ENCODE measurements at places on chromosomes 5 and 9.
A peak's percentile ranks its signal among the peaks of the same experiment; 100 is the strongest.

DNA sequence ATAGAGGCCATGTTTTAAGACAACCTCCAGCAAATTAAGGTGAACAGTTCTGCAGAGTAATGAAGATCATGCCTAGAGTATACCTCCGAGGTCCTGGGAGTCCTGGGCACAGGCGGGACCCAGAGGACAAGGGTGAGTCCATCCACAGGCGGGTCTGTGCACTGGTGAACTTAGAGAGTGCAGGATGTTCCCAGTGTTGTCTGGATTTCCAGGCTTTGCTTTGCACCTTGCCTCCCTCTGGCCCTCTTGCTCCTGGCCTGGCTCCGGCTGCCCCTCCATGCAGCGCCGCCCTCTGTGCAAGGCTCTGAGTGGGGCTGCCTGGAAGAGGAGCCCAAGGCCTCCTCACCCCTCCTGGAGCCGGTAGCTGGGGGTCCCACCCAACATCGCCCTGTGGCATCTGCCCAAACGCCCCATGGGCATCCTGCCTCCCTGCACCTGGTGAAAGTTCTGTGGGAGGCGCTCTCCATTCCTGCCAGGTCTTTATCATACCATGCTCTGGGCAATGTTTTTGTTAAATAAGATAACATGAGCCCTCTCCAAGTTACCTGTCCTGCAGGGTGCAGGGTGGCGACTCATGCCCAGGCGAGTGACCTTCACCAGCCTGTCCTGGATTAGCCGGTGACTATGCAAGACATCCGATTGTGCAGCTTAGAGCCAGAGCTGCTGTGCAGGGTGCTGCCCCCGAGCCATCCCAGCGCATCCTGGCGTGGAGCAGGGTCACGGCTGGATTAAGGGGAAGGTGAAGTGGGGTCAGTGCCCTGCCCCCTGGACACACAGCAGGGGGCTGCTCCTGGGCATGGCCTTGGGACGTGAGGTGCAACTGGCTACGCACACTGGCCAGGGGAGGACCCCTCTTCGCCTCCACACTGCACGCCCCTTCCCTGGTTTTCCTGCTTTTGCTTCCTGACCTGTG lies 41.3 kb upstream of the LPCAT1 start:
- DNase-seq: no peak

GRCh38 chr5:76954383-76954763 lies 1.5 kb downstream of the CRHBP start:
- DNase-seq: no peak

- DNase-seq: no peak
Observed at GRCh38 chr5:75265731-75266130, 29.1 kb upstream of the ANKRD31 start.

GRCh38 chr5:149636861-149637246 lies 55.6 kb downstream of the ARHGEF37 start:
- peak; percentile 7 for DNase-seq

GRCh38 chr9:69455311-69455710 lies 130.3 kb downstream of the ENTREP1 start:
- no peak for DNase-seq

DNA sequence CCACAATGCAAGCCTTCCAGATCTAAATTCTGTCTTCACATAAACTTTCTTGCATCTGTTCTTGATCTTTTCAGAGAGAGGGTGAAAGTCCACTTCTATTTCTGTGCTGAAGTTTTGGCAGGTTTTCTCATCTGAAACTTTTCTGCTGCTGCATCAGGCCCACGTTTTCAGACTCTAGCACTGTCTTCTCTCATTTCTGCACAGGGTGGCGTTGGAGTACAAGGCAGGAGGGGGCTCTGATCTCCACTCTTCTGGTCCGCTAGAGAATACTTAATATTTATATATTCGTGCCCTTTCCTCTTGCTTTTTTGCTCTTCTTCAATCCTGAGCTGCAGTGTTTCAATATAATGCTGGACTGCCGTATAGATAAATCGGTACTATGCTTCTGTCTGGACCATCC lies 204.0 kb upstream of the PRDM9 start:
- DNase-seq: no peak

DNA sequence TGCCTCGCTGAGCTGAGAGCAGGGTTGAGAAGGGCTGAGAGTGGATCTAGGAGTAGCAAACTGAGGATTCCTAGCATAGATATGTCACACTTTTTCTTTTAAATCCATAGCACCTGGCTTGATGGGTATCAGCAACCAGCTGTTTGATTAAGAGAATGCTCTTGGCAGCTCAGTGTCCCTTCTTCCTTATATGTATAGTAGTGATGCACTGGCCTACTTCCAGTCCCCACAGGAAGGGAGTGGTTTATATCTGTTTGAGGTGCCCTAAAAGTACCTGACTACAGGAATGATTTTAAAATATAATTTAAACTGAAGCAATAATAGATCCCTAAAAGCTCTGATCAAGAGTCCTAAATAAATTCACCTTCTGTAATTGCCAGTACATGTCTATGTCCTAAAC lies 546.8 kb upstream of the ZNF608 start:
- DNase-seq: no peak

- DNase-seq: no peak
Observed at GRCh38 chr9:134319306-134320125, 6.7 kb upstream of the RXRA start.

GRCh38 chr9:122097679-122098315 lies 4.7 kb upstream of the TTLL11 start:
- DNase-seq: no peak

DNA sequence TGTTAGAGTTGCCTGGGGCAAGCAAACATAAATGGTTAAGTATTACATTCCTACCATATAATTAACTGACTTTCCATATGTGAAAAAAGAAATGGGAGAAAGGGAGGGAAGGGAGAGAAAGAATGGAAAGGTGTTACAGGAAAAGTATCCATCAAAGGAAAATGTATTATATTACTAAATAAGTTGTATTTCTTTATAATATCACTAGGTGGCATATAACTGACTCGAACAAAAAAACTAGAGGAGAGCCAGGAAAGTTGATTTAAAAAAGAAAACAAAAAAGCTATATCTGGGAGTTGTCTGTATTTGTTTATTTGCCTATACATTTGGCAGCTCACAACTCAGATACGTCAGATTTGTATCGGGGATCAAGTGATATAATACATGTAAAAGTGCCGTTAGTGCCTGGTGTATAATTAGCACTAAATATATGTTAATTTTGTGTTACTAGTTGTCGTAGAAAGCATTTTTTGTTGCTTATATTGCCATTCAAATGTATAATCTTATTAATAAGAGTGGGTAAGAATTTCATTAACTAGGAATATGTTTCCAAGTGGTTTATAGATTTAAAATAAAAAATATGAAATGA lies 59.6 kb upstream of the ADAMTS19 start:
- DNase-seq: no peak

DNA sequence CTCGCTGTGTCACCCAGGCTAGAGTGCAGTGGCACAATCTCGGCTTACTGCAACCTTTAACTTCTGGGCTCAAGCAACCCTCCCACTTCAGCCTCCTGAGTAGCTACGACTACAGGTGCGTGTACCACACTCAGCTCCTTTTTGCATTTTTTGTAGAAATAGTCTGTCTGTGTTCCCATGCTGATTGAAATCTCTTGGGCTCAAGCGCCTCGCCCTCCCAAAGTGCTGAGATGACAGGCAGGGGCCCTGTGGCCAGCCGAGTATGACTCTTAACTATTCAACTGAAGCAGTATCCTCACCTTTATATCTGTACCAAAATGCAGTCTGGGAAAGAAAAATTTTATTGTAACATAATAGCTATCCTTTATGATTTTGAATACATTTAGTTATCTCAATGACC lies 12.2 kb upstream of the NIM1K start:
- DNase-seq: no peak

DNA sequence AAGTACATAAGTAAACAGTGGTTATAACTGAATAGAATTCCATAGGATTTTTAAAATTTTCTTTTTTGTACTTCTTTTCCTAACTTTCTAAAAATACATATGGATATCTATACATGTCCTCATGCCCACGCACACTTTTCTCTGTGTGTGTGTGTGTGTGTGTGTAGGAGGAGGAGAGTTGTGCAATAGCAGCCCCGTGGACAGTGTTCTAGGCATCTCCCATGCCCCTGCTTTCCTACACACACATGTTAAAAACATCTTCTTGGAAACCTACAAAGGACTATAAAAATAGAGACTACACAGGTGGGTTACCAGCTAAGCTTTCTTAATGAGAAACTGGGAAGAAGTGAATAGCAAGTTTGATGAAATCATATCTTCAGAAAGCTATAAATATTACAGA lies 19.8 kb upstream of the HEXB start:
- no peak for DNase-seq

DNA sequence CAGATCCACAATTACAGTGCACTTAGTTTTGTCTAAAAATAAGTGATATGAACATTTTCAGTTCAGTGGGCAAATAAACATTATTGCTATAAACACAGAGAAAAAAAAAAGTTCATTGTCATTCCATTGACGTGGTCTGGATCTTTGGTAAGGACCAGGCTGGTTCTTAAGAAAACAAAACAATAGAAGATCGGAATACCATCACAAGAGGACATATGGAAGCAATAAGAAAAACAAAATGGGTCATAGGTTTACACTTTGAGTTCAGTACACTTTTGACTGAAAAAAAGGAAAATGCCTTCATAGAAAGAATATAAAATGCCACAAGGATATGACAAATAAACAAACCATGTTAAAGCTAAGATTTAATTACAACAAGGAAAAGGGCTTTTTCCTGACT lies 289.5 kb upstream of the TYRP1 start:
- no peak for DNase-seq

- no peak for DNase-seq
Observed at GRCh38 chr9:135692410-135692809, 6.9 kb downstream of the SOHLH1 start.

DNA sequence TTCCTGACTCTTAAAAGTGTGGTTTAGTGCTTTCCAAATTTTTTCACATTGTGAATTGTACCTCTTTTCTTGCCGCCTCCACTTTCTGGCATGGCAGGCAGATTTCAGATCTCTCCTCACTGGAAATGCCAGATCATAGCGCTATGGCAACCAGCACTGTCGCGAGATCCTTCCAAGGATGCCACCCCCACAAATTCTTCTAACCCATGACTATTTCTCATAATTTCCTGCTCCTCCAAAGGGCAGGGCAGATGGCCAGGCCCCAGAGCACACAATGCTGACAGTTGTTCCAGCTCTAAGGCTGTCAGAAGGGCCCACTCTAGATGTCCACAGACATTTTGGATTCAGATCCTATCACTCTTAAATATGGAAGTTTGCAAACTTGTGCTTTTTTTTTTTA lies 446.2 kb upstream of the RIOK2 start:
- DNase-seq: no peak

DNA sequence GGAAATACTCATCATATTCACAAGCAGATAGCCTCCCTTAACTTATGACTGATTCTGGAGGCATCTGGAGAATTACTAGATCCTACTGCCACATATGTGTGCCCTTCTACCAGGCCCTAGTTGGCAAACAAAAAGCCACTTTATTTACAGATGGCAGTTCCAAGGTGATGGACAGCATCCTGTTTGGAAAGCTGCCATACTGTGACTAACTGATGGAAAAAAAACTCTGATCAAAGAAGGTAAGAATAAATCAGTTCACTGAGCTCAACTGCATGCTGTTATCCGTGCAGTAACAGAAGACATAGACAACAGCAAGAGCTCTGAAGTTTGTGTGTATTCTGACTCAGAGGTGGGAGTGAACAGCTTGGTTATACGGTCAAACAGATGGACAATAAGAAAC lies 279.8 kb upstream of the POU5F2 start:
- no peak for DNase-seq

GRCh38 chr9:75946766-75947165 lies 56.3 kb downstream of the PCSK5 start:
- DNase-seq: no peak

- no peak for DNase-seq
Observed at GRCh38 chr5:43007246-43007910, 32.7 kb downstream of the ANXA2R start.

DNA sequence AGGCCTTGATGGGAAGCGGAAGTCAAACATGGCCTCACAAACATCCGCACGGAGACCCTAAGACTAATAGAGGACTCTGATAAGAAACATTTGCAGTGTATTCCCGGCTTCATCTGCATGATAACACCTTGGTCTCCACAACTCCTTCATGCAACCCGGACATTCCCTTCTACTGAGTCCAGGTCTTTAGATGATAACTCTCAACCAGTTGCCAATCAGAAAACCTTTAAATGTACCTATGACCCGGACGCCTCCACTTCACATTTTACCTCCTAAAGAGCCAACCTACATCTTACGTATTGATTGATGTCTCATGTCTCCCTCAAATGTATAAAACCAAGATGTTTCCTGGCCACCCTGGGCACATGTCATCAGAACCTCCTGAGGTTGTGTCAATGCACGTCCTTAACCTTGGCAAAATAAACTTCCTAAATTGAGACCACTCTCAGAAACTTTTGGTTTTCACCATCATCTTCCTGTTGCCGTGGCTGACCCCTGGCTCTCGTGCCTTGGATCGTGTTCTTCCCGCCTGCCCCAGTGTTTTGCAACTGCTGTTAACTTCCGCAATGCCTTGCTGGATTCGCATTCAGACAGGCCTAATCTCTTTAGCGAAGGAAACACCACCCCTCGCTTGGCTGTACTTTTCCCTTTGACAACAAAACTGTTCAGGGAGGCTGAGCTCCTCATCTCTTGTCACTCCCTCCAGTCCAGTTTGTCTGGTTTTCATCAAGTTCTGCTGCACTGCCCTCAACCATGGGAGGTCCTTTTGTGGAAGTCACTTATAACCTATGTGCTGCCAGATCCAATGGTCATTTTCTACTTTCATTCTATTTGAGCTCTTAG lies 1.1 kb upstream of the DAP start:
- DNase-seq: no peak

- DNase-seq: no peak
Observed at GRCh38 chr5:129617206-129617605, 130.7 kb upstream of the MINAR2 start.

- no peak for DNase-seq
Observed at GRCh38 chr5:134969166-134969565, 1.5 kb downstream of the CATSPER3 start.

- no peak for DNase-seq
Observed at GRCh38 chr5:146130440-146131045, 25.2 kb upstream of the PLAC8L1 start.

DNA sequence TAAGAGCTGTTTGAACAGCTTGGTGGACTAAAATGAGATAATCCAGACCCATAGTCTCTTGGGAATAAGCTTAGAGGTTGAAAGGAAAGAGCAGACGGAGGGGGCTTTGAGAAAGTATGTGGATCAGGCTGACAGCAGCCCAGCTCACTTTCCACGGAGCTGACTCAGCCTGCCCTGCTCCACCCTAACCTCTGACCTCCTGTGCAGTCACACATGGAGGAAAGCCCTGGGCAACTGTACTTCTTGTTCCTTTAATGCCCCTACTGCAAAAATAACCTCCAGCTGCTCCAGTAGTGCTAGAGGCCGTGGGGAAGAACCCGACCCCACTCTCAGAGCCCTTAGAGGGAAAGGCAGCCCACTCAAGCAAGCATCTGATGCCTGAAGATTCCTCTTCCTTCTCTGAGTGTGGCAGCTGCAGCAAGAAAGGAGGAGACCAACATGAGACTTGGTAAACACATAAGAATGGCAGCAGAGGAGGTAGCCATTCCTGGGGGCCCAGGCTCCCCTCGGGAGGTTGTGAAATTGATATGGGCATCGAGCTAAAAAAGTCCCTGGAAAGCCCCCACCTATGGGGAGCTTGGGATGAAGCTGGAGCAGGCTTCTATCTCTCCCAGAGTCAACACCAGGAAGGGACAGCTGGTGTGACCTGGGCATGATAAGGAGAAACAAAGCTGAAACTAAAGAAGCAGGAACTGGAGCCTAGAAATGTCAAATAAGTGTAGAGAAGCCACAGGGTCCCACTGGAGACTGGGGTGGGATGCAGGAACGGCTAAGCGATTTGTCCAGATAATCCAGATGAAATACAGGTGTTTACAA lies 204.3 kb downstream of the PIK3R1 start:
- DNase-seq: no peak

GRCh38 chr5:149407323-149408251 lies 28.5 kb upstream of the IL17B start:
- DNase-seq: no peak
